Stimulated activated CD4-positive, alpha-beta T cell treated with anti-CD3 and anti-CD28 coated beads, Interleukin-1b, Interleukin-23, amount 100 ng/mL, for 1 hour (primary cell): ENCODE measurements at places on chromosomes 3 and 15.
A peak's percentile ranks its signal among the peaks of the same experiment; 100 is the strongest.

DNA sequence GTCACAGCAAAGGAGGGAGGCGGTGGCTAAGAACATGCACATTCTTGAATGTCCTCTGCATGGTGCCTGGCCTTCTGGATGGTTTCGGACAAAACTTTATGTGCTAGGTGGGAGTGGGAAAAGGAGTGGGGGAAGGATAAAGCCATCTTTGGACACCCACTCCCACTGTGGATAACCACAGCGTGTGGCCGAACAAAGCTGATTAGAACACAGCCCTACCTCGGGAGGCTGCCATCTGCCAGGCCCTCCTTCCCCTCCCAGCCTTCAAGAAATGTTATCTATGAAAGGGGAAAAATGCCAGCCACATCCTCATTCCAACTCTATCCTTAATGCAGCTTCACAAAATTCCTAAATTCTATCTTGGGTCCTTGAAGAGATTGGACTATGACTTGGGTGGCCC, 18.8 kb downstream of the AMOTL2 start:
- DNase-seq, result no peak

- DNase-seq, result no peak
Measured at GRCh38 chr3:36597422-36597821, 166.9 kb downstream of the DCLK3 start.

GRCh38 chr3:131708241-131708640, 205.5 kb upstream of the MRPL3 start:
- no peak for DNase-seq

- peak; percentile 45 for DNase-seq
Measured at GRCh38 chr3:98556164-98557130, 24.7 kb downstream of the GPR15 start.

GRCh38 chr3:193872265-193872753, 263.6 kb upstream of the HES1 start:
- DNase-seq, result no peak

DNA sequence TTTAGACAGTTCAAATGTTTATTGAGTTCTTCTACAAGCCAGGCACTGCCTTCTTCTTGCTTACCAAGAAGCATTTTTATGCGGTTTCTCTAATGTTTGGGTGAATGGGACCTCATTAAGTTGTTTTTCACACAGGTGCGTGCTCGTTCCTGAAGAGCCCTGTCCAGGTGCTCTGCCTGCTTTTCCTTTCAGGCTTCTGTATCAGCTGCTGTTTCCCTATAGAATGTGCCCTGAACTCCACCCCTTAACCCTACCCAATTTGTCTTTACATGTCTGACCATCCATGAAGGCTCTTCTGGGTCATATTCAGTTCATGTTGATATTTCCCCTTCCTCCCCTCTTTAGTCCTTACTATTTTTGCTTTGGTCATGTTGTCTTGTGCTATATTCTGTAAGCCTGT, 22.4 kb upstream of the GOLGA6L10 start:
- no peak for DNase-seq

DNA sequence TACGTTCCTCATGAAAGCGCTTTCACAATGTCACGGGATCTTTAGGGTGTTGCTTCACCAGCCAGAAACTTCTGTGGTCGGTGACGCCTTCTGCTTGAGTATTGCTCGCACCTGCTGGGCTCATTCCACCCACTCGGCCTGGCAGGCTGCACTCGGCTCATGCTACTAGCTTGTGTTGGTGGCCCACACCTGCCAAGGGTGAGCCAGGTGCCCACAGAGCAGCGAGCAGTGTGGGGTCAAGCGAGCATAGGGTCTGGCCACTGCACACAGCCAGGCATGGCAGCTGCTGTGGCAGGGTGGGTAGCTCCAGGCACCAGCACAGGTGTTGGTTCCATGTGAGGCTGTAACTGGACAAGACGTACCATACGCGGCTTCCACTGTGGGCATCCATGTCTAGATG, 202.9 kb upstream of the CADM2 start:
- DNase-seq, result no peak

- no peak for DNase-seq
Measured at GRCh38 chr3:78322780-78323179, 1282.9 kb downstream of the ROBO2 start.

GRCh38 chr15:69860321-69860720, 237.4 kb downstream of the TLE3 start:
- DNase-seq, result no peak

- no peak for DNase-seq
Measured at GRCh38 chr3:43248185-43248583, 38.2 kb upstream of the SNRK start.

- no peak for DNase-seq
Measured at GRCh38 chr3:191634902-191635301, 173.9 kb downstream of the PYDC2 start.
